ENCODE measurements at places on chromosomes 16 and 17.
A peak's percentile ranks its signal among the peaks of the same experiment; 100 is the strongest.

DNA sequence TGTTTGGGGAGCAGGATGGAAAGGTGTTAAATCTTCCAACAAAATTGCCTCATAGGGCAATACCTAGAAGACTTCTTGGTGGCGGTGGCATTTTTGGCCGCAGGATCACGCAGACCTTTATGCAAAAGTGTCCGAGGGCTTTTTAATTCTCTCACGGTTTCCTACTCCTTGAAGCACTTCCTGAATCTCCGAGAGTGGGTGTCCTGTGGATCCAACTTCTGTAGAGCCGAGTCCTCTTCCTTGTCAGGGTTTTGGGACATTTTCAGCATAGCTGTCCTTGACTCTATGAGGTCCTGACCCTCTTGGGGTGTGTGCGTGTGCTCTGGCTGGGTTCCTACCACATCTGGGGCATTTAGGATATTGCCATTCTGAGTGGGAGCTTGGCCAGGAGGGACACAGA, 31.7 kb downstream of the IL21R start:
- no peak for DNase-seq

GRCh38 chr17:55661256-55661758, 61.4 kb downstream of the TMEM100 start:
- DNase-seq = no peak

DNA sequence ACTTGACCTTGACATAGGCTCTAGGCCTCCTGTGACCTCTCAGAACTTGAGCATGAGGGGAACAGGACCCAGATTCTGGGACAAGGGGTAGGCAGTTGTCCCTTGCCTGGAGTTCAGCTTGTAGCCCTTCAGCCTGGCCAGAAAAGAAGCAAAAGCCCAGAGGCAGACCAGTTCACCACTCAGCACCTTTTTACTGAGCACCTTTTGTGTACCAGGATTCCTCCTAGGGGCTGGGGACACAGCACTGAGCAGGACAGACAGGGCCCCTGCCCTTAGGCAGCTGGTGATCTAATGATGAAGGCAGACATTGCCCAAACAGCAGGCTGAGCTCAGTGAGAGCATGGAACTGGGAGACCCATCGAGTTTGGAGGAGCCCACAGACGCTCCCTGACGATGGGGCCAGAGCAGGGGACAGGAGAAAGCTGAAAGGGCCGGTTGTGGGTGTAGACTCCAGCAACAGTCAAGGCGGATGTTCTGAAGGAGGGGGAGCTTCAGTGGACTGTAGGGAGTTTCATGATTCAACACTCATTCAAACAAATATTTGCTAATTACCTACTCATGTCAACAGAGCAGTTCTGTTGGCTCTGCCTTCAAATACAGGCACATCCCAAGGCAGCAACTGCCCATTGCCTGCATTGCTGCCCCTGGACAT, 32.0 kb downstream of the SBK1 start:
- DNase-seq = no peak

- no peak for DNase-seq
Measured at GRCh38 chr17:61284746-61285145, 114.9 kb upstream of the TBX2 start.

DNA sequence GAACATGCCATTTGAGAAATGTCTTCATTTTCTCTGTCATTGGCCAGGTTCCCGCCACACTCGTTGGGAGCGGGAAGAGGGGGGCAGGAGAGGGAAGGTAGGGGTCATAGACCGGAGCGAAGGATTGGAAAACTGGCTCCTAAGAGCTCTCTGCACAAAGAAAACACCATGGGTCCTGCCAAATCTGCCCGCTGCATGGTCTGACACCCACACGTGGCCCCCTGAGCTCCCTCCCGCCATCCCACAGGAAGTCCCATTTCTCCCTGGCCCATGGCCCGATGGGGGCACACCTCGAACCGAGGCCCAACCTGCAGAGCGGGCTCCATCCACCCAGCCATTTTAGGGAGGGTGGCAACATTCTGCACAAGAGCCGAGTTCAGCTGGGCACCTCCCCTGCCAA, 159.6 kb downstream of the SALL1 start:
- no peak for DNase-seq

DNA sequence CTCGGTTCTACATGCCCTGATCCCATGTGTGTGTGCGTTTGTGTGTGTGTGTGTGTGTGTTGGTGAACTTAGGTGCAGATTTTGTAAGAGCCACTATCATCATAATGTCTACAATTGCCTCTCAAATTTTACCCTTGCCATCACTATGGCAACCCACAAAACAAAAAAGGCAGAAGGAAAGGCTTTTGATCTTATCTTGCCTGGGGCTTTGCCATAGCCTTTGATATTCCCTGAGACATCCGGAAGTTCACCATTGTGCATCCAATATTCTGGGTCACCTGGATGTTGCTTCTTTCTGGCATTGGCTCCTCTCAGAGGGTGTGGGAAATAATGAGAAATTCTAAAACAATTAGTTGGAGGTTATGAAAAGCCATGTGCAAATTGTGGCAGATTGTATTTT, 114.7 kb downstream of the HAPSTR1 start:
- DNase-seq = no peak

- no peak for DNase-seq
Measured at GRCh38 chr16:4537376-4538343, 913 bp downstream of the CDIP1 start.

GRCh38 chr17:50464121-50464520, 4.6 kb downstream of the CHAD start:
- no peak for DNase-seq

- no peak for DNase-seq
Measured at GRCh38 chr17:78391843-78392242, 13.4 kb downstream of the PGS1 start.

GRCh38 chr17:45732926-45733505, 51.1 kb upstream of the CRHR1 start:
- no peak for DNase-seq

GRCh38 chr17:31696184-31696602, 162.9 kb downstream of the COPRS start:
- no peak for DNase-seq

- no peak for DNase-seq
Measured at GRCh38 chr16:67719778-67720144, 645 bp upstream of the GFOD2 start.

GRCh38 chr16:86072328-86073102, 173.6 kb downstream of the IRF8 start:
- DNase-seq = peak; percentile 14

- DNase-seq = no peak
Measured at GRCh38 chr16:85961988-85962915, 63.3 kb downstream of the IRF8 start.

GRCh38 chr16:67884-68789, 4.3 kb downstream of the RHBDF1 start:
- DNase-seq = no peak

GRCh38 chr17:78899361-78900260, 3.4 kb downstream of the CEP295NL start:
- DNase-seq = no peak

DNA sequence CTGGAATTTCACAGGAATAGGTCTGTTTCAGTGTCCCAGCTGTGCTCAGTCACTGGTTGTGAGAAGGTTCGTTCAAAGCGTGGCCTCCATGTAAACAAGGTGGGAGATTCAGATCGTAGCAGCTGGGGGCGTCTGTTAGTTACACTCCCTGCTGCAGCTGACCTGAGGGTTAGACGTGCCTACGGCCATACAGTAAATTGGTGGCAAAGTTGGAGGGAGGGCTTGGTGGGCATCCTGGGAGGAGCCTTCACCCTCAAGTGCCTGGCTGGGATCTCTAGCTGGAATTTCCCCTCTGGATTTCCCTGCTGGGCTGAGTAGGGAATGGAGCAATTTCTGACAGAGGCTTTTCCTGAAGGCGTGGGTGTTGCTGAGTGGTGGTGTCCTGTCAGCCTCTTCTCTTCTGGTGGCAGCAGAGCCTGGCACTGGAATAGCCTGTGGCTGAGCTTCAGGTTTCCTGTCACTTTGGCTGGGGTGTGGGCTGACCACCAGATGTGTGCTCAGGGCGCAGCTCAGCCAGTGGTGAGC, 6.4 kb downstream of the FCSK start:
- DNase-seq = no peak

- DNase-seq = no peak
Measured at GRCh38 chr16:54548281-54548680, 261.7 kb upstream of the IRX3 start.

DNA sequence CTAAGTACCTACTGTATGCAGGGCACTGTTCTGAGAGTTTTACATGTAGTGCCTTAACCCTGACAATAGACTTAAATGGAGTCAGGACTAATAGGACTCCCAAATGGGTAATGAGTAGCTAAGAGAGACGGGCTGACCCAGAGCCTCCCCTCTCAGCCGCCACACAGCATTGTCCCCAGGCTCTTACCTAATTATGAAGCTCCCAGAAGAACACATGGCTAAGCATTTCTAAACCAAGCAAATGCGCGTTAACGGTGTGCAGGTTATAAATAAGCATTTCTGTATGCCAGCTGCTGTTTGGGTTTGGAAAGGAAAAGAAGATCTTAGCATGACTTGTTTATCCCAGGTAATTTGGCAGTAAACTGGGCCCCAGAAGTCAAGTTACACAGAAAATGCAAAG, 14.3 kb downstream of the KATNIP start:
- no peak for DNase-seq

GRCh38 chr16:12532871-12533610, 270.6 kb downstream of the CPPED1 start:
- no peak for DNase-seq

GRCh38 chr17:14459955-14460354, 159.1 kb downstream of the HS3ST3B1 start:
- no peak for DNase-seq

- no peak for DNase-seq
Measured at GRCh38 chr17:77458202-77459017, 317.6 kb downstream of the SEC14L1 start.

- no peak for DNase-seq
Measured at GRCh38 chr17:75433218-75433783, 23.1 kb upstream of the TMEM94 start.

DNA sequence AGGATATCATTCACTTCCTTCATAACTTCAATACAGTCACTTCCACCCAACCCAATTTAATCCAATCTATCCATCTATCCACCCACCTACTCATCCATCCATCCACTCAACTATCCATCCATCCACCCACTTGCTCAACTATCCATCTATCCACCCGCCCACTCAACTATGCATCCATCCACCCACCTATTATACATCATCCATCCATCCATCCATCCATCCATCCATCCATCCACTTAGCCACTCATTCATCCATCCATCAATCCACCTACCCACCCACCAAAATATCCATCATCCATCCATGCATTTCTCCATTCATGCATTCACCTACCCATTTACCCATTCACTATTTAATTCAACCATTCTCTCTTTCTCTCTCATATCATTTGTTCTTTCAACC, 179.5 kb downstream of the HAPSTR1 start:
- DNase-seq = no peak

GRCh38 chr17:61411261-61412142, 11.9 kb downstream of the TBX2 start:
- DNase-seq = no peak

GRCh38 chr17:16973760-16974540, 2.0 kb upstream of the TNFRSF13B start:
- no peak for DNase-seq

GRCh38 chr17:17539591-17539990, 43.4 kb upstream of the RASD1 start:
- no peak for DNase-seq

DNA sequence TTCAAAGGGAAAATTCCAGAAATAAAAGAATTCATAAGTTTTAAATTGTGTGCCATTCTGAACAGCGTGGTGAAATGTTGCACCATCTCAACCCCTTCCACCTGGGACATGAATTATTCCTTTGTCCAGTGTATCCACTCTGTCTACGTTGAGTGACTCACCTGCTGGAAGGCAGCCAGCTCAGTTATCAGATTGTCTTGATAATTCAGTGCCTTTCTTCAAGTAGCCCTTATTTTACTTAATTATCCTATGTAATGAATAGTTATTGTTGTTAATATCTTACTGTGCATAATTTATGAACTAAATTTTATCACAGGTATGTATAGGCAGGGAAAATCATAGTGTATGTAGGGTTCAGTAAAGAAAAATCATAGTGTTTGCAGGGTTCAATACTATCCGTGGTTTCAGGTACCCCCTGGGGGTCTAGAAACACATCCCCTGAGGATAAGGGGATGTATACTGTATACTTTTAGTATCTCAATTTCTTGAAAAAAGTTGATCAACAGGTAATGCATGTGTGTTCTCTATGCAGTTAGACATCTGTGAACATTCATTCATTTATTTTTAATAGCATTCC, 7.7 kb upstream of the PCTP start:
- DNase-seq = no peak

GRCh38 chr17:31404028-31404949, 12.8 kb downstream of the RAB11FIP4 start:
- DNase-seq = no peak

Data from stimulated activated CD8-positive, alpha-beta memory T cell treated with anti-CD3 and anti-CD28 coated beads, Interleukin-7, amount 100 ng/mL, for 24 hours (primary cell).